Myocyte (in vitro differentiated cells): ENCODE measurements at places on chromosomes 1 and 21. TPM values are rescaled to one million over a fixed set of nuclear protein-coding genes. Genes with fewer than 3 reads are reported as not detected.

DNA sequence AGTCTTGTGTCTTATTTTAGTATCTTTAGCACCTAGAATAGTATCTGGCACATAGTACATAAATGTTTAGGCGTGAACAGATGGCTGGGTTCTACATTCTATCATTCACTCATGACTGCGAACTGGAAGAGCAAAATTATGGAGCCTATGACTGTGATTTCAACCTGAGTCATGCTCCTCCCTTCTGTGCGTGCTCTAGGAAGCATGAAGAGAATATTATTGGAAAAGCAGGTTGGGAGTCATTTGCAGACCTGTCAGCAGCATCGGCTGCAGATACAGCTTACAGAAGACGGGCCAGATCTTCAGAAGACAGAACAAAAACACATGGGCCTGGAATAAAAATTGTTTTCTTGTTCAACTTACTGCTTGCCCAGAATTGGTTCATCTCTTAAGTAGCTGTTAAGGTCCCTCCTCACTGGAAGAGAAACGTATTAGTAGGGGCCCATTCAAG is 344.0 kb upstream of the USP24 start:
- DNase-seq = no peak

GRCh38 chr1:47774986-47775834 is 222.0 kb downstream of the TRABD2B start:
- DNase-seq = no peak

Gene ANGPTL7
- total RNA-seq = 0.99 and 2.8 TPM in 2 replicates

Gene NUF2
- total RNA-seq = 0.27 TPM in 1 of 2 replicates, not detected in the other

- DNase-seq = no peak
Observed at GRCh38 chr1:185112356-185112755, 44.4 kb downstream of the TRMT1L start.

DNA sequence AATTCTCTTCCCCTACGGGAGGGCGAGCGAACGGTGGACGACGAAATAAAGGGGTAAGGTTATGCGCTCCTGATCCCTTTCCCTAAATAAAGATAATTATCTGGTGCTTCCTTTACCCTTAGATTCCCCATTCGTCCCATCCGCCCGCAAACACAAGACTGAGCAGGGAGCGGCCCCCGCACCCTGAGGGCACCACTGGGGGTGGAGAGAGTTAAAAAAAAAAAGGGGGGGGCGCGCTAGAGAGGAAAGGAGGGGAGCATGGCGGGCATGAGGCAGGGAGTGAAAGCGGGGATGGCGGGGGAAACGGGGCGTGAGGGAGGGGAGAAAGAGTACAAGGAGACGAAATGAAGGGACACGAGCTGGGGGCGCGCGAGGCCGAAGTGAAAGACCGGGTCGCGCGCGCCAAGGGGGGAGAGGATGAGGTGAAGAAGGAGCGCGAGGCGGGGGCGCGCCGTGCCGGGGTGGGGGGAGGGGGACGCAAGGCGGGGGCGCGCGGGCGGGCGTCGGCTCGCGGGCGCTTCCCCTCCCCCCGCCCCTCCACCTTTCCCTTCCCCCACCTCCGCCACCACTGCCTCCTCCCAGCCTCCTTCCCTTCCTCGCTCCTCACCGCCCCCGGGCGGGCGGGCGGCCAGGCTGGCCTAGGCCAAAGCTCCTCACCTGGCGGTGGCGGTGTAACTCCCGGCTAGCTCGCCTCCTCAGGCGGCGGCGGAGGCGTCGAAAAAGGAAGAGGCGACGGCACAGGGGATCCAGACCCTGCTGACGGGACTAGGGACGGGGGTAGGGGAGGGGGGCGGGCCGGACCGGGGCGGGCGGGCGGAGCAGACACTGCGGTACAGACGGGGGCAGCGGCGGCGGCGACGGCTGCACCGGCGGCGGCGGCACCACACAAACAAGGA is 448 bp downstream of the GATAD2B start:
- peak; percentile 16 for DNase-seq

DNA sequence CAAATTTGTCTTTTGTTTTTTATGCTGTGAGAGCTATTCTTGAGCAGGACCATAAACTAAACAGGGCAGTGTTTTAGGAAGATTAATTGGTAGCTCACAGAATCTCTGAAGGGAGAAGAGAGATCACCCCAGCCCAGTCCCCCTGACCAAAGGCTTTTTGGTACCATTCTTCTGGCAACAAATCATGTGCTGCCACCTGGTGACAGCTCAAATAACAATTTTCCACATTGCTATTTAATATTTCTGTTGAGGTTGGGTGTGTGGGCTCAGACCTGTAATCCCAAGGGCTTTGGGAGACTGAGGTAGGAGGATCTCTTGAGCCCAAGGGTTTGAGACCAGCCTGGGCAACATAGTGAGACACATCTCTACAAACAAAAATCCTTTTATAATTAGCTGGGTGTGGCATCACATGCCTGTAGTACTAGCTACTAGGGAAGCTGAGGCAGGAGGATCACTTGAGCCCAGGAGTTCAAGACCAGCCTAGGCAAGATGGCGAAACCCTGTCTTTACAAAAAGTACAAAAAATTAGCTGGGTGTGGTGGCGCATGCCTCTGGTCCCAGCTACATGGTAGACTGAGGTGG is 2.2 kb upstream of the TESK2 start:
- peak; percentile 70 for DNase-seq
